ENCODE measurements at places on chromosomes 2 and 18.

- DNase-seq, result peak; percentile 62
Observed at GRCh38 chr2:40554665-40555294, 102.9 kb upstream of the SLC8A1 start.

- no peak for DNase-seq
Observed at GRCh38 chr18:49616618-49617328, 54.9 kb downstream of the LIPG start.

GRCh38 chr2:217409949-217410680, 550.3 kb upstream of the TNP1 start:
- no peak for DNase-seq

DNA sequence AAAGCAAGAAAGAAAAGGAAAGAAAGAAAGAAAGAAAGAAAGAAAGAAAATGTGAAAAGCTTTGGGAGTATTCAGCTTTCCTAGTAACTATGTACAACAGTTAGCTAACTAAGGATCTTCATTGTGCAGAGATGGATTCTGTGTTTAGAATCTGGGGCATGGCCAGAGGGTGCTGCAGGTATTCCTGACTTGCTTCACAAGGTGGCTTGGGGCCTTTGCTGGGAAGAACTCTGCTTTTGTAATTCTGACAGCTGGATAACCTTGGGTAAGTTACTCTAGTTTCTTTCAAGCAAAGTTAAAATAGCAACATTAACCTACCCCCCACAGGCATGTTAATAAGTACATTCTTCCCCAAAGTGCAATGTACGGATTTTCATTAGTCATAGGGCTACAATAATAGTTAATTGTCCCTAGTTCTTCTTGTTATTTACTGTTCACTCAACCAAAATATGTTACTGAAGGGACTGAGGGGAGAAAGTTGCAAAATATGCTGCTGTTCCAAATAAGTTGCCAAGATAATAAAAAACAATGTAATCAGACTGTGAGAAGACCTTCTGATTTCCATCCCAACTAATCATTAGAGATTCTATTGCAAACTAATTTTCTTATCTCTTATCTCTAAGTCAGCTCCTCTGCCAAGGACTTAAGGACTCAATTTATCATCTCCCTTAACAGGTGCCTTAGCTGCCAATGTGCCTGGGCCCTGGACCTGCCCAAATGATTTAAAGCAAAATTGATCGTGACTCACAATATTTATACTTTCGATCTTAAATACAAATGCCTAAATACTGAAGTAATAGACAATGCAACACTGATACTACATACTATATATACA, 50.3 kb downstream of the SERPINB8 start:
- no peak for DNase-seq

DNA sequence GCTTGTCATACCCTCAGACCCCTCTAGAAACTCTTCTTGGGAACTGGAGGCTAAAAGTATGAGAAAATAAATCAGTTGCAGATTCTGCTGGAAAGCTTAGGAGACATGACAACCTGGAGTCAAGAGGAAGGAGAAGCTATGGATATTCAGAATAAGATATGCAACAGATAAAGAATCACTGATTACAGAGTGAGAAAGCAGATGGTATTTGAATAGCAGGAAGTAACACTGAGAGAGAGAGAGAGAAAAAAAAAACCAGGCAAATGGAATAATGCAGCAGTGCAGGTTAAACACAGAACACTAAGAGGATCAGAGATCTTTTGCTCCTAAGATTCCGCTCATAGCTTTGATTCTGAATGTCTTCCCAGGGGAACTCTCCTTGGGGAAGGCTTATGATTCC, 1284.1 kb upstream of the NXPH2 start:
- no peak for DNase-seq

DNA sequence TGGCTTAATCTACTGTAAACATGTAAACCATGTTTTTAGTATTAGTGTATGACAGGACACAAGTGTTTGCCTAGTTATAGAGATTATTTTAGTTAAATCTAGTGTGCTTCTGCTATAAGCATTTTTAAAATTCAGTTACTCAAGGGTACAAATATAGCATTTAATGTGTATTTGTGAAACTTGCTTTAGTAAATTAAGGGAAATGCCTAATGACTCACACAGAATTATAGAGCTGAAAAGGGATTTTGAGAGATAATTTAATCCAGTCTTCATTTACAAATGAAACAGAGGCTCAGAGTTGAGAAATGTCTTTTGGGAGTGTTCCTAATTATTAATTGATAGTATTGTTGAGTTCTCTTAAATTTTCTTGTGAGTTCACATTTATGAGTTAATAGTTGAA, 8.2 kb downstream of the ACTR3 start:
- DNase-seq, result no peak

- DNase-seq, result peak; percentile 91
Observed at GRCh38 chr18:10230072-10230471, 224.4 kb upstream of the APCDD1 start.

DNA sequence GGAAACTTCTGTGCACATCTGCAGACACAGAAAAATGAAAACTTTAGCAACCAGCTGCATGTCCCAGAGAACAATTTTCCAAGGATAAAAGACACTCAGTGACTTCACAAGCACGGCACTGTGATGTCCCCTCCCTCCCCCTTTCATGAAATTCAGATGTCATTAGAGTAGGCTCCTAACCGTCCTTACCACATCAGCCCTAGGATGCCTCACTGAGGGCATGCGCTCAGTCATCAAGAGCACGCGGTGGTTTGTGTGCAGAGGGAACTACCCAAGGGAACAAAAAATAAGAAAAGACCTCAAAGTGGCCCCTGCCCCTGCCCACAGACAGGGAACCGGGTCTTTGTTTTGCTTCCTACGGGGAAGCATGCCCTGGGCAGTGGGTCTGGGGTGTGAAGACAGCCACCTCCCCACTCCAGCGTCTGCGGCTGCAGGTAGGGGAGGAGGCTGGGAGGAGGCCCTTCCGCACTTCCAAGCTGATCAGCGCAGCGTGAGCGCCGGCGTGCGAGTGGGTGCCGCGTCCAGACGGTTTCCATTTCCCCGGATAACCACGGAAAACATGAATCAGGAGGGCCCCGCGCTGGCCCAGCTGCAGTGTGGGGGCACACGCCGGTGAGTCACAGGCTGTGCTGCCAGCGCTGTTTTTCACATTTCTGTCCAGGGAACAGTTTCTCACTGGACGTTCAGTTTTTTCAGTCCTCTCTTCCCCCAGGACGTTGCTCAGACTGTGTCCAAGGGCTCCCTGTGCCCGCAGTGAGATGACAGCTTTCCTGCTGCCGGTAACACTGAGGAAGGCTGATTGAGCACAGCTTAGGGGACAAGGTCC, 70.6 kb downstream of the COPS8 start:
- peak; percentile 83 for DNase-seq

GRCh38 chr2:46230115-46230571, 67.1 kb upstream of the EPAS1 start:
- DNase-seq, result no peak

DNA sequence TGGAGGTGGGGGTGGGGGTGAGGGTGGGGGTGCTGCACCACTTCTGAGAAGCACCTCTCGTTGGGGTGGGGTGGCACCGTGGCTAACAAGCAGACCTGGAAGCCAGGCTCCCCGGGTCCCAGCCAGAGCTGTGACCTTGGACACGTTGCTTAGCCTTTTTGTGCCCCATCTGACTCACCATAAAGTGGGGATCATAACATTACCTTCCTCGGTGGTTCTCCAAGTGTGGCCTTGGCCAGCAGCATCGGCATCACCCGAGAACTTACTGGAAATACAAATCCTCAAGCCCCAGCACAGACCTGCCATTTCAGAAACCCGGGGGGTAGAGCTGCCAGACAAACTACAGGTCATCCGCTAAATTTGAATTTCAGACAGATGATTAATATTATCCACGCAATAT, 58.7 kb upstream of the SLC66A3 start:
- no peak for DNase-seq

- DNase-seq, result no peak
Observed at GRCh38 chr18:50622320-50622719, 62.4 kb downstream of the MAPK4 start.

DNA sequence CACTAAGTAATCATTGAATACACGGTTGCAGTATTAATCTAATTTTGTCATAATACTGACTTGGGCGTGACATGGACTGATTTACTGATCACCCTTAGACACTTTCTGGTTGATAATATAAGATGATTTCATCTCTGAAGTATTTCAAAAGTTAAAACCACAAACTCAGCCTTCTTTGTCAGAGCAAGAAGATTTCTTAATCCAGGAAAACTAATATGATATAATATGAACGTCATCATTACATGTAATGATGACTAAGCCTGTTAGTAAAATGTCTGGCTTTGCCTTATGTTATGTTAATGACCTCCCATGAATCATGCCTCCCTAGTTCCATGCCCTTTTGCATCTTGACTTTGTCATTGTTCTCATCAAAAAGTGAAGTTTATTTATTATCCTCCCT, 1325.0 kb upstream of the CDH2 start:
- DNase-seq, result peak; percentile 2

DNA sequence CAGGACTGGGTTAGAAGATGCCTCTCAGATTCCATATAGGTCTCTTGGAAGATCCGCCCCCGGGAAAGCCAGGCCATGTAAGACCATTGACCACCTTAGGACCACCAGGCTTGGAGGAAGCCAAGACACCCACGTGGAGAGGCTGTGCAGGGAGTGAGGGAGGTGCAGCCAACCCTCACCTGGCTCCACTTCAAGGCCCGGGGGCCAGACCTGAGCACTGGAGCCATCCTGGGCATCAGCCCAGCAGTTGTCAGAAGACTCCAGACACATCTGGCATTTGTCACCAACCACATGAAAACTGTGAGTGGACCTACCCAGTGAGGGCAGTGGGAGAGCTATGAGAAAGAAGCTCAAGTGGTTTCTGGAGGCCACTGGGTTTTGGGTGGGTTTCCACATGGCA, 214.4 kb downstream of the MYT1L start:
- DNase-seq, result no peak

DNA sequence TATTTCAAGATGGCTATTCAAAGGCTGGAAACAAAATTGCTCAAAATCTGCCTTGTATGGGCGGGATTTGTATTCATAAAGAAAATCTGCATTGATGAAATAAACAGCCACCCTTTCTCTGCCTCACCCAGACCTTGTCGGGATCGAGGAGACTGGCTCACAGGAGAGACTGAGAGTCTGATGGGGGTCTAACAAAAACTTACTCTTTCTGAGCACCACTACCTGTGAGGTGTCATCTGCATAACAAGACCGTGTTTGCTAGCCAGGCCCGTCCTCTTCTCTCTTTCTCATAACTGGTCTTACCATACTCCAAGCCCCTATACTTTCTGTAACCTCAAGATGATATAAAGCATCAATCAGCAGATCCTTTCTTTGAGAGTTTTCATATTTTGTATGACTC, 115.6 kb downstream of the INO80D start:
- DNase-seq, result no peak

GRCh38 chr18:11113046-11113548, 36.3 kb downstream of the PIEZO2 start:
- no peak for DNase-seq

DNA sequence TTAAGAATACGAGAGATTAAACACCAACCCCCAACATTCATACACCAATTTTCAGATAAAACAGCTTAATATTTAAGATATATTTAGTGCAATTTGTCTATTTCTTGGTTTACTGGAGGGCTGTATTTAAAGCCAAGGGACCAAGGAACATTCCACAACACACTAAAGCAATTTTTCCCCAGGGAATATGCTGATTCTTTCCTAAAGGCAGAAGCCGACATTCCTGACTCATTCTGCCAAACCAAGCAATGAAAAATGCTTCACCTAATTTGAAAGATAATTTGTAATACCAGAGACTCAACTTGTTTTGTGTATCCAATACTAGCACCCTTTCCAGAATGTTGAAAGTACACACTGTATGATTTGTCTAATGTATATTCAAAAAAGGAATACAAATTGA, 1267.6 kb upstream of the PIK3C3 start:
- DNase-seq, result no peak

DNA sequence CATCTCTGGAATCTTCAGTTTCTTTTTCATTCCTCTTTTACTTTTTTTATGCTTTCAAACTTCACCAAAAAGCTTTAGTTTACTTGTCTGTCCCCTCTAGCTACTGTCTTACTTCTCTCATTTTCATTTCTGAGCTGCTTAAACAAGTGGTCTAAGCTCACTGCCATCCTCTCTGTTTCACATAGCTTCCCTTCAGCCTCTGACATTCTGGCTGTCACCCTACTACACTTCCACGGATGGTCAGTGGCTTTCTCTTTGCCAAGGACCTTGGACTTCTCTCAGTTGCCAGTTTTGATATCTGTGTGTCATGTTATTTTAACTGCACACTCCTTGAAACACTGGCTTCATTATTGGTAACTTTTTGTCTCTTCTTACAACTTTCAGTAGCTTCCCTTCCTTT, 176.1 kb downstream of the IKZF2 start:
- no peak for DNase-seq

- DNase-seq, result no peak
Observed at GRCh38 chr18:53601344-53601743, 623.1 kb downstream of the MBD2 start.

GRCh38 chr2:52345676-52346075, 1313.7 kb upstream of the NRXN1 start:
- DNase-seq, result no peak

GRCh38 chr2:189024901-189025618, 50.9 kb downstream of the COL3A1 start:
- DNase-seq, result no peak

- no peak for DNase-seq
Observed at GRCh38 chr18:50917021-50917420, 38.1 kb downstream of the ME2 start.

- DNase-seq, result peak; percentile 48
Observed at GRCh38 chr2:88590998-88591613, 36.2 kb downstream of the EIF2AK3 start.

DNA sequence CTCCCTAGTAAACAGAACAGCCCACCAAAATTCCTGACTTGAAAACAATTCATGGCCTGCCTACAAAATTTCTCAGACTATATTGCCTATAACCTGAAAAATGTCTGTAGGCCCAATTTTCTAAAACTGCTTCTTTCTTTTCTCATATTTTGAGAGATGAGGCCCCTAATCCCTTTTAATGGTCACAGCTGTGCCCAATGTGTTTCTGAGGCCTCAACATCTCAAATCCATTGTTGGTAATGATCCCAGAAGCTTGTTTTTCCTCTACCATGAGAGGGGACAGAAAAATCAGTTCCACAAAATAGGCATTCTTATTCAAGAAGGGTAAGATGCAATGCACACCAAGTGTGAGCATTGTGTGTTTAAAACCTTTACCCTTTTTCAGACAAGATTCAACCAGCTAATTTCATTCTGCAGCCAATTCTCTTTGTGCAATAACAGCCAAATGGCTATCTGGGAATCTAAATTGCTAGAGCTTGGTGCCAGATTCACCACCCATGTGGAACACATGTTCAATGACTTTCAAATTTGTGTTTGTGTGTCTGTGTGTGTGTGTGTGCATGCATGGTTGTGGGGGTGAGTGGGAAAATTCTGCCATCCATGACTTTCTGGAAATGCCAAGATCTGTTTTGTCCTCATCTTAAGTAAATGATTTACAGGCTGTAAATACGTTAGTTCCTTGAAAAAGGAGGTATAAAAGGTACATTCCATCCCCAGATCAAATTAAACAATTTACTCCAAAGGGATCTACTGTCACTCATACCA, 319.5 kb downstream of the TNS1 start:
- DNase-seq, result no peak

Data from brain microvascular endothelial cell (primary cell).